ENCODE measurements at places on chromosomes 13 and 19.

DNA sequence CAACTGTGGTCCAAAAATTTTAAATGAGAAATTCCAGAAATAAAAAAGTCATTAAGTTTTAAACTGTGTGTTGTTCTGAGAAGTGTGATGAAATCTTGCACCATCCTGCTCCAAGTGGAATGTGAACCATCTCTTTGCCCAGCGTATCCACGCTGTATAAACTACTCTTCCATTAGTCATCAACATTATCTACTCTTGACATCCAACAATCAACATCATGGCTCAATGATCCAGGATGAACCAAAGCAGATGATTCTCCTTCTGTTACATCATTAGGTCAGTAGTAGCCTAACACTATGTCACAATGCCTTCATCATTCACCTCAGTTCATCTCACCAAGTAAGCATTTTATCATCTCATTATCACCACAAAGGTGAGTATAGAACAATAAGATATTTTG, 55.3 kb downstream of the SUCLA2 start:
- no peak for DNase-seq

DNA sequence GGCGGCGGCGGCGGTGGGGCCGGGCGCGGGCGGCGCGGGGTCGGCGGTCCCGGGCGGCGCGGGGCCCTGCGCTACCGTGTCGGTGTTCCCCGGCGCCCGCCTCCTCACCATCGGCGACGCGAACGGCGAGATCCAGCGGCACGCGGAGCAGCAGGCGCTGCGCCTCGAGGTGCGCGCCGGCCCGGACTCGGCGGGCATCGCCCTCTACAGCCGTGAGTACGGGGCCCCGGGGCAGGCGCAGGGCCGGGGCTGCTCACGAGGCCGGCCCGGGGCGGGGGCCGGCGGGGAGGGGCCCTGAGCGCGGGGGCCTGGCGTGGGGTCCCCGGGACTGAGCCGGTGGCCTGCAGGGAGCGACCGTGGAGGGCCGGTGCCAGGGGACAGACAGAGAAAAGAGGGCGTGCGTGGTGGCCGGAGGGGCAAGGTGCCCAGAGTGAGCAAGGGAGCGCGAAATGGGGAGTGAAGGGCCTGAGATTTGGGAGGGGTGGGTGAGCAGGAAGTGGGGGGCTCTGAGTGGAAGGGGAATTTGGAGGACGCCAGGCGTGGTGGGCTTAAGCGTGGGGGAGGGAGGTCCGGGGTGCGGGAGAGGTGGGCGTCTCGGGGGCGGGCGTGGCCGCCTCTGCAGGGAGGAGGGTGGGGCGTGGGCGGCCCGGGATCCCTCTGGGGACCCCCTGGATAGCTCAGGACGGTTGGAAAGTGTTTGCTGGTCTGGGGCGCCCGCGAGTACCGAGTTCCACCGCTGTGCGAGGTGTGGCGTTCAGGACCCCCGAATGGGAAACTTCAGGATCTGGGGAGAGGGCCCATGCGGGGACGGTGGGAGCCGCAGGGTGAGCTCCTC, 575 bp downstream of the CARM1 start:
- no peak for DNase-seq

GRCh38 chr19:47723581-47723940, 10.3 kb downstream of the EHD2 start:
- DNase-seq = no peak

GRCh38 chr19:1585243-1585580, 7.5 kb downstream of the MBD3 start:
- no peak for DNase-seq

DNA sequence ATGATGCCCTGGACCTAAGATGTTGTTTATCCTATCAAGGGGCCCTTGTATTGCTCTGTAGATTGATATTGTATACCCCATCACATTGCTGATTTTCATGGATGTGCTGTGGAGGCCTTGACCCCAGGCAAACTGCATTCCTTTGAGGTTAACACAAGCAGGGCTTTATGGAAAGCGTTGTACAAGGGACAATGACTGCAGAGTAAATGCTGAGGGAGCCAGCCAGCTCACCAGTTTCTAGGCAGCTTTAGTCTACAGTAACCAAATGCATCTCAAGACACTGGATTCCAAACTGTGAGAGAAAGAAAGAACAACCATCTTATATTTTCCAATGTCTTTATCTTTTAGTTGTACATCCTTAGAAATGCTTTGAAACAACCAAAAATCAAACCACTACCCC, 34.1 kb upstream of the EDNRB start:
- DNase-seq = no peak

- DNase-seq = no peak
Observed at GRCh38 chr13:46213242-46213641, 1.5 kb downstream of the LRRC63 start.

GRCh38 chr13:103276775-103277498, 210.7 kb upstream of the SLC10A2 start:
- DNase-seq = no peak

- DNase-seq = no peak
Observed at GRCh38 chr13:77325371-77325980, 1.4 kb downstream of the MYCBP2 start.

GRCh38 chr19:37855098-37855497, 51.3 kb downstream of the WDR87 start:
- no peak for DNase-seq

DNA sequence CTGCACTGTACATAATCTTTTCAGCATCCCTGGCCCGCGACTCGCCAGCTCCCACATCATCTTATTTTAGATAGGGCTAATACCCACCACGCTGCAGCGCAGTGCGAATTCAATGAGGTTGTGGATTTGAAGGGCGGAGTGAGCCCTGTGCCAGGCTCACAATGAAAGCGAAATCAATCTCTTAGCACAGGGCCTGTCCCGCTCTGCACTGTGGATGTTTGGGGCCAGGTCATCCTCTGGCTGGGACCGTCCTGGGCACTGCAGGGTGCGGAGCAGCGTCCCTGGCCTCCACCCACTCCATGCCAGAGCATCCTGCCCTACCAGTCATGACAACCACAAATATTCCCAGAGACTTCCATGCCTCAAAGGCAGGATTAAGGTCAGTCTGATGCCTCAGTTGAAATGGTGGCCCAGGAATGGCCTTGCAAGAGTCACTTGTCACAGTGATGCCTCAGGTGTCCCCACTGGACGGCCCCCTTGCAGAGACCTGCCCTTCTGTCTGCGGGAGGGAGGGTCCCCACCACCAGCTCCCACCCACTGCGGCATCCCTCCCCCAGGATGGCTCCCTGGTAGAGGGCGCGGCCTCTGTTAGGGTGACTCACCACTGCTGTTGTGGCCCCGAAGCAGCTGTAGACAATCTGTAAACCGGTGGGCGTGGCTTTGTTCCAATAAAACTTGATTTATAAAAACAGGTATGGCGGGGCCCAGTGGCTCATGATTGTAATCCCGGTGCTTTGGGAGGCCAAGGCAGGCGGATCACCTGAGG, 5.6 kb downstream of the UHRF1 start:
- DNase-seq = no peak

DNA sequence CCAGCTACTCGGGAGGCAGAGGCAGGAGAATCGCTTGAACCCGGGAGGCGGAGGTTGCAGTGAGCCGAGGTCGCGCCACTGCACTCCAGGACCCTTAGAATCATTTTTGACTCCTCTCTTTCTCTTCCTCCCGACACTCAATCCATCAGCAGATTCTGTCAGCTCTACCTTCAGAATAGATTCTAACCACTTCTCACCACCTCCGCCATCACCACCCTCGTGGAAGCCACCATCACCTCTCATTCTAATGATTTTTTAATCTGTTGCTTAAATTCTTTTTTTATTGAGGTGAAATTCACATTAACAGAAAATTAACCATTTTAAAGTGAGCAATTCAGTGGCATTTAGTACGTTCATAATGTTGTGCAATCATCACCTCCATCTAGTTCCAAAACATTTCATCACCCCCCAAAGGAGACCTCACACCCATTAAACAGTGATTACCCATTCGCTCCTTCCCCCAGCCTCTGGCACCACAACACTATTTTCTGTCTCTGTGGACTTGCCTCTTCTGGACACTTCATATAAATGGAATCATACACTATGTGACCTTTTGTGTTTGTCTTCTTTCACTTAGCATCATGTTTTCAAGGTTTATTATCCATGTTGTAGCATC, 5.0 kb upstream of the CCDC61 start:
- no peak for DNase-seq

DNA sequence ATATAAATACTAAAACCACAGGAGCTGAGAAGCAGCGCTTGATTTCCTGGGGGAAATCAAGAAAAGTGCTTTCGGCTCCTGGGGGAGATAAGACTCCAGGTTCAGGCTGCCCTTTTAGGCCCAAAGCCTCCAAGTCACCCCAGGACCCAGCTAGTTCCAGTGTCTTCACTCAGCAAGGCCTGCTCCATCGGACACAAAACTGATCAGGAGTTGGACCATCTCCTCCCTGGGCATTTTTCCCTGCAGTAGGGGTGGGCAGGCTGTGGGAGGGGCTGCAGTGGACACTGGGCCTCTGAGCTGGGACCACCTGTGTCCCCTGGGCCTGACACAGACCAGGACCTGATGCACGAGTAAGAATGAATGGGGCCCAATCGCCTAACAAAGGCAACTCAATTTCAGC, 15.2 kb downstream of the C19orf12 start:
- DNase-seq = no peak

GRCh38 chr13:110411688-110412059, 104.6 kb downstream of the COL4A2 start:
- DNase-seq = no peak

DNA sequence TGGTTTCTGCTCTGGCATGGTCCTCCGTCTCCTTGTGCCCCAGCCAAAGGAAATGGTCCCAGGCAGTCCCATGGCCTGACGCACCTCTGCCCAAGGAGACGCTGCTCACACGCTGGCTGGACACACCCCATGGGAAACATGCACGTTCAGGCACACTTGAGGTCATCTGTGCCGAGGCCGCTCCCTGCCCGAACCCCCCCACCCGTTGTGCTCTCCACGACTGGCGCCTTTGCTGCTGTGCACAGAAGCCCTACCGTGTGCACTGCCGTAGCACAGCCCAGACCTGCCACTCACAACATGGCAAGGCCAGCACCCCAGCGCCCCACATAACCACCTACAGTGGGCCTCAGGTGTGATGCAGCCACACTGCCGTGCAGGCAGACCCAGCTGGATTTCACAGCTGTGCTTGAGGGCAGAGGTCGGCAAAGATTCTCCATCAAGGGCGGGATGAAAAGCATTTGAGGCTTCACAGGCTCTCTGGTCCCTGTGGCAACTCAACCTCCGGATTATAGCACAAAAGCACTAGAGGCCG, 65.7 kb downstream of the SPACA7 start:
- DNase-seq = no peak

DNA sequence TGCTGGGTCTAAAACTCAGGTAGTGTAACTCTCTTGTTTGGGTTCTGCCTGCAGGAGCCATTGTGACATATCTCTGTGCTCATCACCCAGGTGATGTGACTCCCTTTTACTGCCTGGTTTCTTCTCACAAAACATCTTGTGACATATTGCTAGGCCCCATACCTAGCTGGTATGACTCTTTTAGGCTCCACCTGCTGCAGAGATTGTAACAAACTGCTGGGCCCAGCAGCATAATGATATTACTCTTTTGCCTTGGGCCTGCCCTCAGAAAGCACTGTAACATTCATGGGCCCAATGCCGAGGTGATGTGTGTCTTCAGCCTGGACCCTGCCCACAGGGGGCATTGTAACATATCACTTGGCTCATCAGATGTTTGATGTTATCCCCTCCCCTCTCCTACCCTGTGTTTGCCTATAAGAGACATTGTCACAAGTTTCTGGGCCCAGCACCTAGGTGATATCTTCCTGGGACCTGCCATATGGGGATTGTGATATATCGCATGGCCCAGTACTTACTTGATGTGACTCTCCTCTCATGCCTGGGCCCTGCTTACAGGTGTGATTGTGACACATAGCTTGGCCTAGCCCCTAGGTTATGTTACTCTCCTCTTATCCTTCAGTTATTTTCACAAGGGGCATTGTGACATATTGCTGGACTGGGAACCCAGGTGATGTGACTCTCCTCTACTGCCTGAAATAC, 18.0 kb upstream of the ZNF681 start:
- DNase-seq = no peak

DNA sequence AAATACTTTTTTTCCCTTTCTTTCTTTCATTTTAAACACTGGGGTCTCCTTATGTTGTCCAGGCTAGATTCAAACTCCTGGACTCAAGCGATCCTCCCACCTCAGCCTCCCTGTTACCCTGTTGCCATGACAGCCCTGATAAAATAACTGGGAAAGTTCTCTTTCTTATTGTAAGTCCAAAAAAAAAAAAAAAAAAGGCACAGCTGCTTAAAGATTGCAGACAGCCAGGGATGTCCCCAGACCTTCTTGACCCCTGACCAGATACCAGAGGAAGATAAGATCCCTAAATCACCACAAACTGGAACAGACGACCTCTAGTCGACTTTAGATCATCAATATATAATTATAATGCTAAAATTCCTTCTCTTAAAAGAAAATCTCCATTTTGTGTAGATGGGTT, 1.1 kb upstream of the MVB12A start:
- DNase-seq = no peak

GRCh38 chr19:46068345-46069258, 27.8 kb upstream of the IGFL4 start:
- no peak for DNase-seq

DNA sequence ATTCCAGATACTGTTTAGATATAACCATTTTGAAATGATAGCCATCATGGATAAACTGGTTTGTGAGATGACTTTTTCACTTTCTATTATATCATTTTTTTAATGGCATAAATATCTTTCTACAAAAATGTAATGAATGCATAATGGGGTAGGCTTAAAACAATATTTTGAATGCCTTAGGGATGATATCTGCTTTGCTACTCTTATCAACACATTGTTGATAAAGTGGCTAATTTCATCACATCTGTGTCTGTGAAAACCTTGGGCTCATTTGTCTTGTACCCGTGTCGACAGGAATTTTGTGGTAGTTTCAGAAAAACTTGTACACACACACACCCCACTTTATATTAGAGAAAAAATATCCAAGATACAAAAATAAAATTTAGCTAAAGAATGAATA, 44.1 kb downstream of the SLITRK6 start:
- DNase-seq = no peak

DNA sequence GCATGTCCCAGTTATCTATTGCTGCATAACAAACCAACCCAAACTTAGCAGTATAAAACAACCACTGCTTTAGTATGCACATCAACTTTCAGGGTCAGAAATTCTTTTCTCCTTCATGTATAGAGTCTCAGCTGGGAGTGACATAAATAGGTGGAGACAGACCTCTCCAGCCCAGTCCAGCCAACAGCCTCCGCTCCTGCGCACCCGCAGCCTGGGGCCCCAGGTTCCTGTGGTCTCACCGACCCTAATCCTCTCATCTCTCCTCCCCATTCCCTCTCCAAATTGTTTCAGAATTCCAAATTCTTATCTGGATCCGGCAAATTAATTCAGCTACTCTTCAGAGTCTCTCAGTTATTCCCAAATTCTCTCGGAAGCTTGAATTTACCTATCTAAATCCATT, 522 bp upstream of the ATP12A start:
- DNase-seq = no peak

GRCh38 chr13:112029143-112029542, 37.8 kb upstream of the SOX1 start:
- no peak for DNase-seq

DNA sequence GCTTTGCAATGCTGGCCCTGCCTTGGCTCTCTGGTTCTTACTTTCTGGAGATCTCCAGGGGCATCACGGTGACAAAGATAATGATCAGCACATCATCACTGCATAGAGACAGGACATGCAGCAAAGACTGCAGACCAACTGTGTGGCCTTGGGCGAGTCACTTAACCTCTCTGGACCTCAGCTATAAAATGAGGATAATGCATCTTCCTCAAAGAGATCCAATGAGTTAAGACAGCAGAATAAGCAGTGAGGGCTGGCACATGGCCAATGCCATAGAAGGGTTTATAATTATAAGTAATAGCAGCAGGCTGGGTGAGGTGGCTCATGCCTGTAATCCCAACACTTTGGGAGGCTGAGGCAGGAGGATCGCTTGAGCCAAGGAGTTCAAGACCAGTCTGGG, 2.4 kb downstream of the MAG start:
- DNase-seq = no peak
